ENCODE measurements at places on chromosomes 5 and 9.
A peak's percentile ranks its signal among the peaks of the same experiment; 100 is the strongest.

GRCh38 chr5:64972591-64972990, 203.9 kb downstream of the CWC27 start:
- no peak for DNase-seq

DNA sequence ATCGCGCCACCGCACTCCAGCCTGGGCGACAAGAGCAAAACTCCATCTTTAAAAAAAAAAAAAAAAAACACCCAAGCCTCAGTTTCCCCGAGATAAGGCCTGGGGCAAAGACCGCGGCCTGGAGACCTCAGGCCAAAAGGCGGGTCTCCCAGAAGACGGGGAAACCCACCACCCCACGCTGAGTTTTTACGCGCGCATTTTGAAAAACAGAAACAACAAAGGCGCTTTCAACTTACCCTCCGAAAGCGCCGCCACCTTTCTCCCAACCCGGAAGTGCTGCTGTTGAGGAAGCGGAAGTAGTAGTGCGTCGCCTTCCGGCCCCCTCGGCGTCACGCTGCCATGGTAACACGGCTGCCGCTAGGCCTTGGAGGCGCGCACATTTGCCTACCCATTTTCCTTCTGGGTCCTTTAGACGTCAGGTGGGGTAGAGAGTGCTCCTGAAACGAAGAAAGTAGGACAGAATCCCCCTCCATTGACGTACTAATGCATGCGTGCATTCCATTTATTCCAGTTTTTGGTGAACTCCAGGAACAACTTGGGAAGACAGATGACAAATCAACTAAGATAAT, at the start of gene TTF1:
Gene TTF1 (minus strand): TSS at position 287 of the 569 bp plus-strand sequence. CDS start 4,019 bp downstream, outside the sequence.
- DNase-seq = peak; percentile 85

DNA sequence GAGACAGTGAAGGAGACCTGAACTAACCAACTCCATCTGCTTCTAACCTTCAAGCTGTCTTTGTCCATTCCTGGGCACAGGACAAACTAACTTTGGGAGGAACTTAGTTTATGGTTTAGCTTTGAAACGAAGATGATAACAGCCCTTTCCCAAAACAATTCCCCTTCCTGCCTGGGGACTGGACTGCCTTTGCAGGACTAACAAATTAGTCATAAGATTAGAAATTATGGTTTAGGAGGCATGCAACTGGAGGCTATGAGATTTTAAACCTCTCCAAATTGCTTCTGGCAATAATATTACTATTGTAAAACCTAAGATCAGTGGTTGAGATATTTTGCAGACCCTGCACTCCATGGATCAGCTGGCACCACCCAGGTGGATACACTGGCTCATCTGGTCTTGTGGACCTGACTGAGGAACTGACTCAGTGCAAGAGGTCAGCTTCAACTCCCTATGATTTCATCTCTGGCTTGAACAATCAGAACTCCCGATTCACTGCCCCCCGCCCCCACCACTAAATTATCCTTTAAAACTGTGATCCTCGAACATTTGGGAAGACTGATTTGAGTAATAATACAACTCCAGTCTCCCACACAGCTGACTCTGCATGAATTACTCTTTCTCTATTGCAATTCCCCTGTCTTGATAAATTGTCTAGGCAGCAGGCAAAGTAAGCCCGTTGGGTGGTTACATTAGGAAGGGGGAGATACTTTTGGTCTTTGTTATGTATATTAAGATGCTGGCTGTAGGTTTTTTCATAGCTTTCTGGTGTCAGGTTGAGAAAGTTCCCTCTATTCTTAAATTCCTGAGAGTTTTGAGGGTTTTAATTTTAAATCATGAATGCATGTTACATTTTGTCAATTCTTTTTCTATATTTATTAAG, 213.3 kb downstream of the TSSK1B start:
- DNase-seq = no peak

DNA sequence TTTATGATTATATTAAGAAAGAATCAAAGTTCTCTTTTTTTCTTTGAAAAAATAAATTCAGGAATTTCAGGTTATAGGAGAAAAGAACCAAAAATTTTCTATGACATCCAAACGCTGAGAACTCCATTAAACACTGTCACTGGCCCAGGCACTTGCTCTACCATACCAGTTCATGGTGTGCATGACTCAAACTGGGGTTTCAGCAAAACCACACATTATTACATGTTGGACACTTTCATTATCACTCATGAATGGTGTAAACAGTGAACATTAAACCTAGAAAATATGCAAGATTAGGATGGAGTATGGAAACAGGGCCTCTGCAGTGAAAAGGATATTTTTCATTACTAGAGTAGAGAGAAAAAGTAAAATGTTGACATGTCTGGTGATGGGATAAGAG, 369.9 kb upstream of the FAM174A start:
- DNase-seq = no peak

GRCh38 chr9:129143031-129143927, 32.1 kb downstream of the PTPA start:
- peak; percentile 85 for DNase-seq

DNA sequence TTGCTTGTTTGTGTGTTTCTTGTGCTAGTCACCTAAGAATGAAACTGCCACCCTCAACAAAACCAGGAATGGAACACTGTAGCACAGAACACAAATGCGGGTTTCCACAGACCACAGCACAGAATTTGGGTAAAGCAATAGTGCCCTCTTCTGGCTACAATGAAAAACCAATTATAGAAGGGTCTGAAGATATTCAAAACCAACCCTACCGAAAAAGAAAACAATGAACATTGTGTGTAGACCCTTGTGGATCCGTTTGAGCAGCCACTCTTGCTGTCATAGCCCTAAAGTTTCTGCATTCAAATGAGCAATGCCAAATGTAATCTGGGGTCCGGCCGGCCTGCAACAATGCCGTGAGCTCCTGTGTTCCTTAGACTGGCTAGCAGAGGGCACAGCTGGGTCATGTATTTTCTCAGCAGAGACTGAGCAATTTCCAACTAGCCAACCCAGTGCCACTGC, 8.3 kb upstream of the ENC1 start:
- DNase-seq = no peak

- DNase-seq = no peak
Measured at GRCh38 chr9:71268871-71269635, 147.6 kb upstream of the TRPM3 start.

DNA sequence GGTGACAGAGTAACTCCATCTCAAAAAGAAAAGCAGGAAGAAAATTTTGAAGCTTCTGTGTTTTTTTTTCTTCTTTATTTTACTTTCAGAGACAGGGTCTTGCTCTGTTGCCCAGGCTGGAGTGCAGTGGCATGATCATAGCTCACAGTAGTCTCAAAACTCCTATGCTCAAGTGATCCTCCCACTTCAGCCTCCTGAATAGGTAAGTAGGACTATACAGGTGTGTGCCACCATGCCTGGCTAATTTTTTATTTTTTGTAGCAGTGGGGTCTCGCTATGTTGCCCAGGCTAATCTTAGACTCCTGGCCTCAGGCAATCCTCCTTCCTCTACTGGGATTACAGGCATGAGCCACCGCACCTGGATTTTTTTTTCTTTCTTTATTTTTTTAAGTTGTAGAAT, 10.1 kb upstream of the C5orf24 start:
- DNase-seq = no peak

DNA sequence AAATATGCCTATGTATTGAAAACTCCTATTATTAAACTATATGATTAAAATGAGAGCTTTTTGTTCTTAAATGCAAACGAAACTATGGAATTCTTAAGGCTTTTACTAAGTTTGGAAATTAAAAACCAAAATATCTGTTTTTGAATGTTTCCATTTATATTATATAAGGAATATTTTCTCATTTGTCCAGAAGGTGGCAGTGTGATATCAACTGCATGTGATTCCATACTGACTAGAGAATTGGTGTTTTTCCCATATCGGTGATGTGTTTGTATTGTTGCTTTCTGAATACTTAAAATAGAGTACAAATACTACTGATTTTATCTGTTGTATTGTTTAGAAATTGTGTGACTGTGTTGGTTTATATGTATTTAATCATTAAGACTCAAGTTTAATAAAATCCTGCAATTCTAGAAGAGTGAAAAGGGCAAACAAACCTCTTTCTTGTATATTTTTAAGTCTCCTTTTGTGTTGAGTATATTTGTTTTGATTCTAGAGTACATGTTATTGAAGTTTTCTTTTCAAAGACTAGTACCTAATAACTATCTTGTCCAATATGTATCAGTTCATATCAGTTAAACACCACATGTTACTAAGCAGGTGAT, 320.8 kb downstream of the CCDC171 start:
- no peak for DNase-seq

- DNase-seq = no peak
Measured at GRCh38 chr9:114776683-114777399, 29.0 kb downstream of the TNFSF15 start.

GRCh38 chr9:28832168-28832770, 1259.0 kb upstream of the C9orf72 start:
- DNase-seq = no peak

DNA sequence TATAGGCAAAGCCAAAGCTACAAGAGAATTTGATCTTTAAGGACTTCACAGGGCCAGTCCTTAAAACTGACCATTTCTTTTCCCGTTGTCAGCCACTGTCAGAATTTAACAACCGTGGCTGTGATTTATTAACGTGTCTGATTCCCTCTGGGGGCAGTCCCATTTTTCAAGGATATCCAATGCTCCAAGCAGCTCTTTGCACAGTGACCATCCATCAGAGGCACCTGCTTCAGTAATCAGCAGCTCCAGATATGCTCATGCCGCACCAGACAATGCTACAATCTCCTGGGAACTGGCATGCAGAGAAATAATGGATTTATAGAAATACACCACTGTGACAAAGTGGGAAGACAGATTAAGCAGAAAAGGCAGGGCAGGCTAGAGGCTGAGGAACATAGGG, 163.3 kb upstream of the PPP1R2B start:
- no peak for DNase-seq

GRCh38 chr9:22148876-22149637, 140.0 kb upstream of the CDKN2B start:
- DNase-seq = no peak

- DNase-seq = no peak
Measured at GRCh38 chr9:75979362-75979761, 88.9 kb downstream of the PCSK5 start.

GRCh38 chr9:16368237-16369087, 502.0 kb downstream of the BNC2 start:
- DNase-seq = no peak

GRCh38 chr9:85897848-85898247, 43.1 kb upstream of the NAA35 start:
- no peak for DNase-seq

- peak; percentile 35 for DNase-seq
Measured at GRCh38 chr5:139641116-139642080, 6.8 kb upstream of the CXXC5 start.

DNA sequence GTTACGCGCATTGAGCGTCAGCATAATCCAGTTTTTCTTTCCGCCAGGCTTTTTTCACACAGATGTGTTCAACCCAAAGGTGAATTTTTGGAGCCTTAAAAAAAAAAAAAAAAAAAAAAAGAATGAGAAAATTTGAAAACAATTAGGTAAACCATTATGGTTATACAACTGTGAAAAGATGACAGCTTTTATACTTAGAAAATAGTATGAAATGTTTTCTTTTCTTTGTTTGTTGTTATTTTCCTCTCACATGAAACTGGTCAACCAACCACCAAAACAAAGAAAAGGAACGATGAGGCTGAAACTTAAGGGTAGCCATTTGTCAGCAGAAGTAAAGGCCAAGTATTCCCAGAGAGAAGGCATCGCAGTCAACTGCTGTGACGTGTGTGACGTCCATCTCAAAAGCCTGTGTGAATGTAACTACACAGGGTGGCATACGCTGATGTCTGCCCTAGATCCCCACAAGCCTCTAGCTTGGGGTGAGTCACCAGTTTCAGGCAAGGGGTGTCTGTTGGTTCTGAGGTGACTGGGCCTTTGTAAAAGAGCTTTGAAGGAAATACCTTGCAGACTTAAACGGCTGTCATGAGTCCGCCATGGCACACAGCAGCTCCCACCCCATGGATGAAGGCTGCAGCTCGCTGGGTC, 182.9 kb downstream of the AOPEP start:
- no peak for DNase-seq

GRCh38 chr9:5893591-5894236, 3.0 kb downstream of the MLANA start:
- no peak for DNase-seq

DNA sequence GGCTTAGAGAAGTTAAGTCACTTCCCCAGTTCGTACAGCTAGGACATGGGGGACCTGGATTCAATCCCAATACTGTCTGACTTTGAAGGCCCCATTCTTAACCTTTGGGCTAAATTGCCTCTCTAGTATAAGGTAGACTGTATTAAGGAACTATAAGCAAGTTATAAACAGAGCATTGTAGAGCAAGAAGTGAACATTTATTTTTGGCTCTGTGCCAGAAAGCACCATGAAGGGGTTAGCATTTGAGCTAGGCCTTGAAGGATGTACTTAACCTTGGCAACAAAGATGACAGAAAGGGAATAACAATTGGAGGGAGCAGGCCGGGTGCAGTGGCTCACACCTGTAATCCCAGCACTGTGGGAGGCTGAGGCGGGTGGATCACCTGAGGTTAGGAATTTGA, 32.8 kb downstream of the GALNT10 start:
- DNase-seq = no peak

GRCh38 chr5:58930520-58930919, 347.6 kb downstream of the RAB3C start:
- DNase-seq = no peak

GRCh38 chr5:123819386-123819785, 307.4 kb downstream of the CSNK1G3 start:
- no peak for DNase-seq

- DNase-seq = no peak
Measured at GRCh38 chr5:42974536-42974935, 65.6 kb downstream of the ANXA2R start.

DNA sequence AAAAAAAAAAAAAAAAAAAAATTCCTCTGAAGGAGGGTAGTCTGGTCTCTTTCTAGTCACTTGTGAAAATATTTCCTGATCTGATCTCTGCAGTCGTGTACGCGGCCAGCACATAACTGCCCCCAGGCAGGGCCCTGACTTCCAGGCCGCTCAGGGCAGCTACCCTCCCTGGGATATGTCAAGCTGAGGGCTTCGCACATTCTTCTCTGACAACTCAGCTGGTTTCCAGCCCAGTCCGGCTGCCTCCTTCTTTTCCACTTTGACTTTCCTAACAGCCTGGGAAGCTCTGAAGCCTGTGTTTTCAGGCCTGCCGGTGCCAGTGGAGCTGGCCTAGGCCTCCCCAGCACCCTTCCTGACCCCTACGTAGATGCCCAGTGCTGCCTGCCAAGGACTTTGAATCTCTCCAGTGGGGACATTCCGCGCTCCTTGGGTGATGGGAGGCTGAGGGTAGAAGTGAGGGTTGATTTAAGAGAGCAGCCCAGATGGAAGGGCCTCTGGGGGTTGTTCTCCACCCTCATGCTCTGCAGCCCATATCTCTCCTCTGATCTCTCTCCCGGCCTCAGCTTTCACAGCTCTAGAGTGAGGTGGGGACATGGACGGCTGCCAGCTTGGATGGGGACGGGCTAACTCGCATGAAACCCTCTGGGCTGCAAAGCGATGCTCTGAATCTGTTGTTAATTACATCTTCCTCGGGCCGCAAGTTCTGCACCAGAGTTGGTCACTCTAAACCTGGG, 20.7 kb downstream of the COL5A1 start:
- DNase-seq = peak; percentile 71
